Neural cell (in vitro differentiated cells): ENCODE measurements at places on chromosomes 12 and 14. TPM values are rescaled to one million over a fixed set of nuclear protein-coding genes. Genes with fewer than 3 reads are reported as not detected.

The ETV6 gene
- polyA plus RNA-seq = 0.80 and 1.6 TPM in 2 replicates

The RCOR1 gene
- 7.4 and 10.4 TPM in 2 replicates for polyA plus RNA-seq

The MMP17 gene
- 79.0 and 93.5 TPM in 2 replicates for polyA plus RNA-seq

The COX8C gene
- not detected in 2 replicates for polyA plus RNA-seq

The RIPK3 gene
- not detected in 2 replicates for polyA plus RNA-seq

The REP15 gene
- polyA plus RNA-seq = 0.88 TPM in 1 of 2 replicates, not detected in the other

The SLC4A8 gene
- polyA plus RNA-seq = 34.5 and 37.8 TPM in 2 replicates

The SPATA7 gene
- polyA plus RNA-seq = 31.4 and 33.4 TPM in 2 replicates

The IRAK3 gene
- polyA plus RNA-seq = 0.31 and 0.70 TPM in 2 replicates

The CISTR gene
- not detected in 2 replicates for polyA plus RNA-seq

The SRRM4 gene
- polyA plus RNA-seq = 9.9 and 10.5 TPM in 2 replicates

The CLEC4D gene
- polyA plus RNA-seq = not detected in 2 replicates

The ANO2 gene
- 1.6 and 1.8 TPM in 2 replicates for polyA plus RNA-seq

The MDP1 gene
- 94.2 and 116 TPM in 2 replicates for polyA plus RNA-seq
